ENCODE measurements at places on chromosomes 12 and 14. TPM values are rescaled to one million over a fixed set of nuclear protein-coding genes. Genes with fewer than 3 reads are reported as not detected.

DNA sequence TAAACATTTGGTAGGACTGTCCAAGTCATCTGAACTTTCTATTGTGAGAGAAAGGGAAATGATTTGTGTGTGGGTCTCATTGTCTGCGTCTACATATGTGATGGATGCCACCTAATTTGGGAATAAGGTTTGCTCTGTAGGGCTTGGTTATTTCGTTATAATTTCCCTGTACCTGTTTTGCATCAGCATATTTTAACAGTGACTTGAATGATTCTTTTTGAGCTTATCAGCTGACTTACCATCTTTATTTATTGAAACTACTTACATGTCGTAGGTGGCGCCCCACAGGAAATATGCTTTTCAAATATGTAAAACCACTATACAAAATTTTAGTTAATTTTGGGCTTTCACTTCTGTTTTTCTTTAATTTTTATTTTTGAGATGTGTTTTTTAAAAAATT lies 56.5 kb upstream of the BCAT1 start:
- no peaks in the 10 kb centered on the region for H3K27me3 ChIP-seq
- no peaks in the 10 kb centered on the region for H3K36me3 ChIP-seq
- no peak overlapping the region for H3K4me3 ChIP-seq
- H3K4me1 ChIP-seq: no peaks in the 10 kb centered on the region
- H3K27ac ChIP-seq: no peak overlapping the region

GRCh38 chr12:18302809-18303430 lies 41.6 kb downstream of the PIK3C2G start:
- DNase-seq: no peak
- no peaks in the 10 kb centered on the region for H3K36me3 ChIP-seq
- no peak overlapping the region for H3K27ac ChIP-seq
- H3K27me3 ChIP-seq: no peaks in the 10 kb centered on the region

DNA sequence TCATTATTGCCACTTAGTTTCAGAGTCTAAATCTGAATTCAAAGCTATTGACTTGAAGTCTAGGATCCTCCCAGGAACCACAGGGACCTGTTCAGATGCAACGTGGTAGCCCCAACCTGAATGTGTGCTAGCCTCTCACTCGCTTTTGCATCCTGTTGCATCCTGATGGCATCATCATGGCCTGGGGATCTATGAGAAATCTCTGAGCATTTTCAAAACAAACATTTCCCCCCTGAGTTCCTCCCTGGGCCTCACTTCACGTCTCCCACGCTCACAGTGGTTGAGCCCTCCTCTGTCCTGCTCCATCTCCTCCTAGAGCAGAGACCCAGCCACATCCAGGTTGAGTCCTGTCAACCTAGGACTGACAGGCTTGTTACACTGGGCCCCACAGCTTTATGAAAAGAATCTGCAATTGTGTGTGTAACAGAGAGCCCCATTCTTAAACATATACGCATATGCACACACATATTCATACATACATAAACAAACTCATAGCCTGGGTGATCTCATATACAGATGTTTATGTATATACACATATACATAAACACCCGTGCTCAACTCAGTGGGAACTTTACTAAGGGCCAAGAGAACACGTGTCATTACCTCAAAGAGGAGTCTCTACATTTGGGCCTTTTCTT lies 5.4 kb upstream of the KRT72 start:
- H3K27ac ChIP-seq: no peak overlapping the region
- H3K27me3 ChIP-seq: peaks cover 5% of the 10 kb centered on the region
- H3K4me3 ChIP-seq: no peak overlapping the region
- no peaks in the 10 kb centered on the region for H3K36me3 ChIP-seq
- H3K4me1 ChIP-seq: no peaks in the 10 kb centered on the region
- DNase-seq: no peak

- no peak overlapping the region for H3K27ac ChIP-seq
- H3K4me3 ChIP-seq: no peak overlapping the region
- DNase-seq: no peak
- H3K27me3 ChIP-seq: peaks cover 17% of the 10 kb centered on the region
- H3K36me3 ChIP-seq: no peaks in the 10 kb centered on the region
- H3K4me1 ChIP-seq: no peaks in the 10 kb centered on the region
Measured at GRCh38 chr12:75208856-75209811, 505 bp downstream of the KCNC2 start.

GRCh38 chr14:55661029-55661428 lies 81.0 kb downstream of the KTN1 start:
- no peaks in the 10 kb centered on the region for H3K4me1 ChIP-seq
- no peak overlapping the region for H3K27ac ChIP-seq
- H3K27me3 ChIP-seq: no peaks in the 10 kb centered on the region
- H3K36me3 ChIP-seq: no peaks in the 10 kb centered on the region

DNA sequence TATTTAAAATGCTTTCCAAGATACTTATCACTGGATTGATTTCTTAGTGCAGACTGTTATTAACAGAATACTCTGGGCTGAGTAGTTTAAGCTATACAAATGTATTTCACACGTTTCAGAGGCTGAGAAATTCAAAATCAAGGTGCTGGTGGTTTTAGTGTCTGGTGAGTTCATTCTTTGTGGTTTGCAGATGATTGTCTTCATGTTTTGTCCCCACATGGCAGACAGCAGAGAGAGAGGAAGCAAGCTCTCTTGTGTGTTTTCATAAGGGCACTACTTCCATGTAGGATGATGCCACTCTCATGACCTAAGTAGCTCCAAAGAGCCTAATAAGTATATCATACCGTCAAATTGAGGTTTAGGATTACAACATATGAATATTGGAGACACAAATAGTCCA lies 1348.9 kb upstream of the FLRT2 start:
- no peak overlapping the region for H3K4me3 ChIP-seq
- H3K36me3 ChIP-seq: no peaks in the 10 kb centered on the region
- no peaks in the 10 kb centered on the region for H3K27me3 ChIP-seq
- H3K4me1 ChIP-seq: no peaks in the 10 kb centered on the region
- DNase-seq: no peak

GRCh38 chr14:76918256-76918781 lies 92.1 kb downstream of the LRRC74A start:
- H3K36me3 ChIP-seq: no peaks in the 10 kb centered on the region
- no peak overlapping the region for H3K4me3 ChIP-seq
- H3K4me1 ChIP-seq: peaks cover 43% of the 10 kb centered on the region
- no peaks in the 10 kb centered on the region for H3K27me3 ChIP-seq
- H3K27ac ChIP-seq: peak overlapping the region; percentile 89
- peak; percentile 83 for DNase-seq

- no peak for DNase-seq
- H3K4me1 ChIP-seq: no peaks in the 10 kb centered on the region
- no peak overlapping the region for H3K4me3 ChIP-seq
- no peaks in the 10 kb centered on the region for H3K27me3 ChIP-seq
- no peak overlapping the region for H3K27ac ChIP-seq
Measured at GRCh38 chr12:32780071-32780470, 24.4 kb upstream of the YARS2 start.

DNA sequence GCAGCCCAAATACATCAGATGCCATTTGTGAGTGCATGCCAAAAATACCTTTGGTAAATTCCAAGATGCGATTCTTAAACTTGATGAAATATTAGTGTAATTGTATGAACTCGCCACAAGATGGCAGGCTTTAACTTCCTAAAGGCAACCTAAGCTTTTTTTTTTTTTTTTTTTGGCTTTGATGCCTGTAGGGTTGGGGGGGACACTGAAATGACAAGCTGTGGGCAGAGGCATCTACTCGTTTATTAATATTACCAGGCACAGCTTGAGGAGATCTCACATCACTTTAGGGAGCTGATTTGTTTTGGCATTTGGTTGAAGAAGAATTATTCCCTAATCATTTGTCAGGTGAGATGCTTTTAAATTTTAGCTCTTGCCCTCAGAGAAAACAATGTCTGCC lies 126.7 kb upstream of the CCDC196 start:
- H3K4me3 ChIP-seq: no peak overlapping the region
- no peak overlapping the region for H3K27ac ChIP-seq
- no peaks in the 10 kb centered on the region for H3K4me1 ChIP-seq

DNA sequence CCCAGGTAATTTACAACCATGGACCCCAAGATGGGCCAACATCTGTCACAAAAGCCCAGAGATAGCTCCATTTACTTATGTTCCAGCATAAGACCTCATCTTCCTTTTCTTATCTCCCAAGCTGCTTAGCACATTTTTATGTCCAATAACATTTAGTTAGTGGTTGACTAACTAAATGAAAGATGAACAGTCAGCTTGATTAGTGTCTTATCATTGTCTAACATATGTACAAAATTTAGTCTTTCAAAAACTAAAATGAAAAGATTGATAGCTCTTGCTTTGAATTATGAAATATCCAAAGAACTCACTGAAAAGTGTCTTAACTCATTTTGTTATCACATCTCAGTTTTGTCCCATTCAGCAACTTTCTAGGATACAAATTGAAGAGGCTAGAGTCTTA lies 163.1 kb upstream of the EGLN3 start:
- no peak overlapping the region for H3K27ac ChIP-seq
- H3K27me3 ChIP-seq: no peaks in the 10 kb centered on the region
- no peak for DNase-seq

DNA sequence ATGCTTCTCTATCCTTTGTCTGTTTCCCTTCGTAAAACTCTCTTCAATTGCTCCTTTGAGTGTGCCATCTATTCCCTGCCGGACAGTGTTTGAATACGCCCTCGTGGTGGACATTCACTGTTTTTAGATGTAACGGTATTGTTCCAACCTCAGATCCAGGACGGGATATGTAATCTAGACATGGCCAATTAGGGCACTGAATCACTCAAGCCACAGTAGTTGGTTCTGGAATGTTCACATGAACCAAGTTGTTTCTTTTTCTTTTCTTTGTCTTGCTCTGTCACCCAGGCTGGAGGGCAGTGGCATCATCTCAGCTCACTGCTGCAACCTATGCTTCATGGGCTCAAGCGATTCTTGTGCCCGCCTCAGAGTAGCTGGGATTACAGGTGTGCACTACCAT lies 204.2 kb upstream of the PLXNC1 start:
- DNase-seq: no peak
- H3K4me3 ChIP-seq: no peak overlapping the region
- H3K4me1 ChIP-seq: peaks cover 7% of the 10 kb centered on the region
- peak overlapping the region; percentile 43 for H3K27ac ChIP-seq

DNA sequence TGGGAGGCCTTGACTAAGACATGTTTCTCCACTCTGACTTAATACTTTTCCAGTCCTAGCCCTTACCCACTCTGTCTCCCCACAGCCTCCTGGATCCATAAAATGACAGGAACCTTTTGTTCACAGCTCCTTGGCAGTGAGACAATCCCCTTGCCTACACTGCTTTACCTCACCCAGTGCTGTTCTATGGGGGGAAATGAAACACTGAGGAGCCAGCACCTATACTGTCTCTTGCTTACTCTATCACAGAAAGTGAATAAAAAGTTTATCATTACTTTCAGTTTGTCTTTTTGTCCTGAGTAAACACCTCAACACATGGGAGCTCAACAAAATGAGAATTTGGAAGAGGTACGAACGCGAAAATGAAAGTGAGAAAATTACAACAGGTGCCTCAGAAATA lies 127.2 kb upstream of the DAAM1 start:
- no peaks in the 10 kb centered on the region for H3K27me3 ChIP-seq
- no peaks in the 10 kb centered on the region for H3K4me1 ChIP-seq

The SLC25A21 gene
- total RNA-seq: 1.5 TPM

The KRT78 gene
- not detected for total RNA-seq

The C12orf54 gene
- total RNA-seq: 6.0 TPM

The SFSWAP gene
- total RNA-seq: 24.5 TPM

The SPTB gene
- 3.7 TPM for total RNA-seq

The SAMD15 gene
- total RNA-seq: 0.96 TPM

The KRT79 gene
- not detected for total RNA-seq

The RNASE1 gene
- total RNA-seq: 30.1 TPM

All from prostate gland (tissue), 2 donors.